ENCODE measurements at places on chromosomes 13 and 19.
A peak's percentile ranks its signal among the peaks of the same experiment; 100 is the strongest.

- no peak for DNase-seq
Measured at GRCh38 chr13:98517576-98518310, 59.2 kb downstream of the STK24 start.

GRCh38 chr13:95677564-95678266 lies 776 bp downstream of the DNAJC3 start:
- DNase-seq, result no peak

DNA sequence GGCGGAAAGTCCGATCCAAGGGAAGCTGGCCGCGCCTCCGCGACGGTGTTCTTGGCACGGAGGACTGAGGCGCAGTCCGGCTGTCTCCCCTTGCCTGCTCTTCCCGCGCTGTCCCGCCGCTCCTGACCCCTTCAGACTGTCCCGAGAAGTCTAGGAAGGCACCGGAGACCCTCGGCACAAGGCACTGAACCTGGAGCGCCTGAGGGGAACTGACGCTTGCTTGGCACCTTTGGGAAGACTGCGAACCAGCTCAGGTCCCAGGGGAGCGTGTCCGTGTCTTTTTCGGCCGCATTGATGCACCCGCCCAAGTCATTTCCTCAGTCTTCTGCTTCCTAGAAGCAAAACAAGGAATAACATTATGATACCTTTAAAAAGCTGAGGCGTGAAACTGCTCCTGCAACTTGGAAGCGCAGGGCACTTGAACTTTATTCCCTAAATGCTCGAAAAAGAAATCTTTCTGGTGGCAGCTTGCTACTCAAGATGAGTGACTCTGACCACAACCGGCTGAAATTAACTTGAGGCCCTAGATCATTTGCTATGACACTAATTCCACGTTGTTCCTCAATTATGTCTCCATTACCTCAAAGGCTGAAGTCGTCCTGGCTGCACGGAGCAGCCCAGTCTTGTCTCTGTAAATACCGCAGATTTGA lies 735 bp upstream of the FLT1 start:
- no peak for DNase-seq

GRCh38 chr13:39132286-39133230 lies 94.3 kb downstream of the NHLRC3 start:
- no peak for DNase-seq

DNA sequence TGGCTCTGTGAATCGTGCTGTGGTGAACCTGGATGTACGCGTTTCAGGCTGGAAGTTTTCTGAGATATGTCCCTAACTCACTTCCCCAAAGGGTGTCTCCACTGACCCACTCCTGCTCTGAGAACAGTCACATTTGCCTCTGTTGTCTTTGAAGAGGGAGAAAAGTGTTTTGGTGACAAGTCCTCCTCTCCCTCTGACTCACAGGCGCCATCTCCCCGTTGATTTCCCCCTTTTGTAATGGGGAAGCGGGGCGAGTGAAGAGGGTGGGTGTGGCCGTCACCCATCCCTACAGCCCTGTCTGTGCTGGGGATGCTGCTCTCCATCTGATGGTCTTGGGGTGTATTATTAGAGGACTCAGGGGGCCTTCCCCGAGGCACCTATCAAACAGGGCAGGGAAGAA lies 9.6 kb downstream of the APC2 start:
- no peak for DNase-seq

DNA sequence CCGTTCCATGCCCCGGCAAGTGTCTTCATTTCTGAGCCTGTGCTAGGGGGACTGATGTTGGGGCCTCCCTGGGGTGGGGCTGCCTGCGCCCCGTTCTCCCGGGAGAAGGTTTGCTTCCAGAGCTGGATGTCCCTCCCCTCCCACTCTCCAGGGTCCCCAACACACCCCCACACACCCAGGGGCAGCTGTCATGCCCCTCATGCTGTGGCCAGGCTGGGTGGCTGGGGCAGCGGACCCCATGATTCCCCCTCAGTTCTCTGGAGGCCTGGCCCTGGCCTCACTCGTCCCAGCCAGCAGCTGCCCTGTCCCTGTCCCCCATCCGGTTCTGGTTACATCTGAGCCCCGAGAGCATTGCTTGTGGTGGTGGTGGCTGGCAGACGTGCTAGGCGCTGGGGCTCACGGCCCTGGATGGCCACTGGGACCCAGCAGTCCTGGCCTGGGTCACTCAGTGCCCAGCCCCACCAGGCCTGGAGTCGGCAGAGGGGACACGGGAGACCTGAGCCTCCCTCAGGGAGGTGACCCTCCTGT lies 184.8 kb downstream of the KDM4B start:
- no peak for DNase-seq

GRCh38 chr13:38814331-38814730 lies 127.5 kb downstream of the FREM2 start:
- DNase-seq, result no peak

- DNase-seq, result no peak
Measured at GRCh38 chr13:57824121-57824520, 192.6 kb downstream of the PCDH17 start.

- no peak for DNase-seq
Measured at GRCh38 chr19:12230751-12231733, 63.6 kb downstream of the ZNF44 start.

GRCh38 chr19:43651758-43652545 lies 12.3 kb upstream of the CADM4 start:
- peak; percentile 40 for DNase-seq

GRCh38 chr19:53771144-53771543 lies 53.0 kb downstream of the NLRP12 start:
- DNase-seq, result no peak

DNA sequence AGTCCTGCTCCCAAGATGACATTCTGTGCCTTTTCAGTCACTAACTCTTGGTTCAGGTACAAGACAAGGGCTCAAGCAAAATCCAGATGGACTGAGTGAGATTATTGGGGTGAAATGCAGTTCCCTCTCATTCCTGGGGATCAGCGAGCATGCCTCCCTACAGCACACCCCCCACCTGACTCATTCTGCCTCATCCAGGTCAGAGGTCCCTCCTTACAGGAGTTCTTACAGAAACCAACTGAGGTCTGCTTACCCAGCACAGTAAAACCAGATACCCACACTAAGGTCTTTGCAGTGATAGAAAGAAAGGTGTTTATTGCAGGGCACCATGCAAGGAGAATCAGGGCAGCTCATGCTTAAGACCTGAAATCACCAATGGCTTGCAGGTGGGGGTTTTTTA lies 21.6 kb upstream of the MRI1 start:
- no peak for DNase-seq

DNA sequence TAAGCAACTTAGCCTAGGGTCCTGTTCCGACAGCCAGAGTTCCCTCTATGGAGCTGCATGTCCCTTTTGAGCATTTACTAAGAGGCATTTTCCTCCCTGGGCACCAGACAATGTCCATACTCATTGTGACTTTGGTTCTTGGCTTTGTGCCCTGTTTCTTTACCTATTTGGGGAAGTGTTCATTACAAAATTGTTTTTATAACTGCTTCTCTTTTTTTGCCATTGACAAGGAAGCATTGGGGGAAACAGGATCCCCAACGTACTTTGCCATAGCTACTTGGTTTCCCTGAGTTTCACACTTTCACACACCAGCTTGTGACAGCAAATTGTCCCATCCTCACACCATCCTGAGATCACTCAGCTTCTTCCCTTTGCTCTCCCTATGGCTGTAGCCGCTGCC lies 81.1 kb upstream of the SIAH3 start:
- no peak for DNase-seq

DNA sequence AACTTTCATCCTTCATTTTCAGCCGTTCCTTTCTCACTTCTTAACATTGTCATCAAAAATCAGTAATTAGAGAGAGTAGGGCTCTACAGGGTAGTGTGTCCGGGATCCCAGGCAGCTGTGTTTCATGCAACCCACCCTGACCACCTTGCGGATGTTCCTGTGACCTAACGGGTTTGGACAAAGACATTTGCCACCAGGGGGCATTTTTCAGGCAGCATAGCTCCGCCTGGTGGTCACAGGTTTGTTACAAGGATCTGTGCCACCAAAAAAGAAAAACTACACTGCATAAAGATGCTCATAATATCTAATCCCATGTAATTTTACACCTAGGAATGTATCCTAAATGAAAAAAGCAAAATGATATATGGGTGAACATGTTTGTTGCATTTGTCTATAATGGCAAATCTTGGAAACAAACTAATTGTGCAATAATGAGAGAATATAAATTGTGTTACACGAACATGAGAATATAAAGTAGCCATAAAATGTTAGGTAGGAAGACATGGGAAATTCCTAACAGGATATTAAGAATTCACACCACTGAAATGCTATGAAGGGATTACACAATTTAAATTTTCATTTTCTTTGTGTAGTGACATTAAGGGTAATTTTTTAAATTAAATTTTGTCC lies 123.0 kb downstream of the SLC7A1 start:
- DNase-seq, result peak; percentile 19
